Stimulated activated CD8-positive, alpha-beta memory T cell treated with anti-CD3 and anti-CD28 coated beads, Interleukin-2, amount 100 ng/mL, for 48 hours (primary cell): ENCODE measurements at places on chromosomes 7 and 10.

DNA sequence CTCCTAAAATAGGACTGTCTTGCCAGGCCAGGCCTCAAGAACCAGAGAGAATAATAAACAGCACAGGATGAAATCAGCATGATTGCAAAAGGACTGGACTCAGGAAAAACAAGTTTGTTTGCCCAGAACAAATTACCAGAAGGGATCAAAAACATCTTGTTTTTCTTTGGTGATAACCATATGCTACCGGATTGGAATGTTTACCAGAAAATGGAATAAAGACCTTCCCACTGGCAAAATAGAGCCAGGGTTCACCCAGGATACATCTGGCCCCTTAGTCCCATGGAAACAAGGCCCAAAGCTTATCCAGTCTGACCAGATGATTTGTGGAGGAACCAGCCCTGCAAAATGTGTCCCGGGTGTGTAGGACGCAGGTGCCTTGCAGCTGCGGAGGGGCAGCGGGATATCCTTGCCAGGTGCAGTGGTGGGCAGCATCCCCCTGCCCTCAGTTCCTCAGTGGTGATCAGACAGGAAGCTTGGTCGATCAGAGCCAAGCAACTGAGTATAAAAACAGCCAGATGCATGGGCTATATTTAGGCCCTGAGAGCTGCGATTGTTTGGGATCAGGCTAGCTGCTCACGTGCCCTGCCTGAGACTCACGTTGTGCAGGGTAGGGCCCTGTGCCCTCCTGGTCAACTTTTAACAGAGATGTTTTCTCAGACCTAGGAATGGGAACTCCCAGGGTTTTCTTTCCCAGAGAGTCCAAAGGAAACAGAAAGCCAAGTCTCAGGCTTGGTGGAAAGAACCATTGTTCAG is 4.6 kb upstream of the ZNF22 start:
- no peak for DNase-seq

DNA sequence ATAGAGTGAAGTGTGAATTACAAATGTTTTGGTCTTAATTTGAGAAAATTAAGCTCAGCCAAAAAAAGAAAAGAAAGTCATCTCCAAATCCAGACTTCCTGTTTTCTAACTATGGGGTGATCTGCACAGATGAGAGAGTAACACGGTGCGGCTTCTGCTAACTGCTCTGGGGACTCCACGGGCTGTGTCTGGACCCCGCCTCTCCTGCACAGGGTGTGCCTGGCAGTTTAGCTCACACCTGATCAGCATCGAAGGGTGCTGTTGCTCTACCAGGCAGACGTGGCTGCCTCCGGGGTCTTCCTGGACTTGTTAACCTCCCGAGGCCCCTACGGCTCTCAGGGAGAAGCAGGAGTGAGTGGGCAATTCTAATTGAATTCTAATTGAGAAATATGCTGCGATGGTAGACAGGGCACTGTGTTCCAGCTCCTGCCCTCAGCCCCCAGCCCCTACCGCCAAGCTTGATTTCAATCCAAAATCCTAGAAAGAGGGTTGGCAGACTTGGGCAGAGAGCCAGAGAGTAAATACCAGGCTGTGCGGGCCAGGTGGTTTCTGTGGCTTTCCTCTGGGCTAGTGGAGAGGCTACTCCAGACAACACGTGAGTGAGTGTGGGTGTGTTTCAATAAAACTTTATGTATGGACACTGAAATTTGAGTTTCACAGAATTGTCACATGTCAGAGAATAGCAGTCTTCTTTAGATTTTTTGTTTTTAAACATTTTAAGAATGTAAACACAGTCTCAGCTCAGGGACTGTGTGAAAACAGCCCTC is 13.4 kb downstream of the SHH start:
- no peak for DNase-seq

GRCh38 chr10:132494866-132495630 is 42.5 kb upstream of the INPP5A start:
- no peak for DNase-seq

DNA sequence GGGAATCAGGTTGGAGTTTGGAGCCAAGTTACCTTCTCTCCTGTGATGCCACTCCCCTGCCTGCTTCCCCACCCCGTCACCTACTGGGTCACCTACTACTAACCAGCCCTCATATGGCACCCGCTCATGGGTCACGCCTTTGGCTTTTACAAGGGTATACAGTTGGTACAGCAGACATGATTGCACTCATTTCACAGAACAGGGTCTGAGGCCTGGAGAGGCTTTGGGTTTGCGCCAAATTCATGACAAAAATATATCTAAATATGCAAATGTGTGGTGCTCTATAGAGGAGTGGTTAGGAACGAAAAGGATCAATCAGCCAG is 10.7 kb downstream of the CRYGN start:
- no peak for DNase-seq

DNA sequence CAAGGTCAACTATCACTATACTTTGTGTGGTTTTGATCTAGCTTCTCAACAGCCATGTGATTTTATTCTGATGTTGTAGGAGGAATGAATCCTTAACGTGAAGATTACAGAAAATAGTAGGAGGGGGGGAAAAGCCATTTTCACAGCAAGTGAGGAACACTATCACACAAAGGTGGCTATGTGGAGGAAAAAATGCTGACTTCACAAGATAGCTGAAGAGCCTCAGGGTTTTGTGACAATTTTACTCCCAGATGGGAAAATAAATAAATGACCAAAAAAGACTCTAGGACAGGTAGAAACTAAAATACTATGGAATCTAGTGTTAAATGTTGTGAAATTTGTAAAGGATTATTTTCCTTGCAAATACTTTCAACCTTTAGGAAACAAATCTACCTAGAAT is 281.0 kb downstream of the ADRA2A start:
- DNase-seq = no peak

DNA sequence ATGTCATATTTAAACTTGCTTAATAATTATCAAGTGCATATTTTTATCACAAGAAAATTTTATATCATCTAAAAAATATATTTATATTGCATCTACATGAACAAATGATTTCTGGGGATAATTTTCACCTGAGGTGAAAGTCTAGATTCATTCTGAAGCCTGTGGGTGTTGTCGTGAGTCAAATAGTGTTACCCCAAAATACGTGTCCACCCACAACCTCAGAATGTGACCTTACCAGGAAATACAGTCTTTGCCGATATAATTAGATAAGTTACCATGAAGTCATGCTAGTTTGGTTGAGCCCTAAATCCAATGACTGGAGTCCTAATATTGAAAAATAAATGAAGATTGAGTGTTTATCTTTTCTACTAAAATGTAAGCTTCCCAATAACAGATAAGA is 203.0 kb upstream of the MDFIC start:
- no peak for DNase-seq

- no peak for DNase-seq
Observed at GRCh38 chr7:151968357-151968756, 12.1 kb downstream of the GALNTL5 start.

DNA sequence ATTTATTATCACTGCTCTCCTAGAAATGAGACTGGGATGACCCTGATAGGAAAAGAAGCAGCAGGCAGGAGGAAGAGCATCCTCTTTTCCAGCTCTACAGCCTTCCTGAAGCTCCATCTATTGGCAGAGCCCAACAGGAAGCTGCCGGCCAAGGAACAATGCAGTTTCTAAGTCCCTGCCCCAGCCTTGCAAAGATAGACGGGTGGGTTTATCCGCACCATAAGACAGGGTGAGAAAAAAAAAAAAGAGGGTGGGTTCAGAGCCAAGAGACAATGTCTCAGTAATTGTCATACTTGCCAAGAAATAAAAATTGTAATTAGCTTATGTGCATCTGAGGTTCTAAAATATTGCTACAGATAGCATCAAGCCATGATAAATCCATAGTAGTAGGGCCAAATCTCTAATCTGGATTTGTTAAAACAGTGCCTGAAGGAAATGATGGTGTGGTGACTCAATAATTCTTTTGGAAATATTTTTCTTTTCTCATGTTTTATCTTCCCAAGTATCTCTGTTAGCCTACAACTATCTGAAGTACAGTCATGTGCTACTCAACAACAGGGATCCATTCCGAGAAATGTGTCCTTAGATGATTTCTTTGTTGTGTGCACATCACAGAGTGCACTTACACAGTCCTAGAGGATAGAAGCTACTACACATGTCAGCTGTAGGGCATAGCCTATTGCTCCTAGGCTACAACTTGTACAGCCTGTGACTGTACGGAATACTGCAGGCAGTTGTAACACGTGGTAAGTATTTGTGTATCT is 242.9 kb upstream of the CXCL12 start:
- no peak for DNase-seq

- no peak for DNase-seq
Observed at GRCh38 chr10:78540355-78541076, 506.9 kb downstream of the RPS24 start.

DNA sequence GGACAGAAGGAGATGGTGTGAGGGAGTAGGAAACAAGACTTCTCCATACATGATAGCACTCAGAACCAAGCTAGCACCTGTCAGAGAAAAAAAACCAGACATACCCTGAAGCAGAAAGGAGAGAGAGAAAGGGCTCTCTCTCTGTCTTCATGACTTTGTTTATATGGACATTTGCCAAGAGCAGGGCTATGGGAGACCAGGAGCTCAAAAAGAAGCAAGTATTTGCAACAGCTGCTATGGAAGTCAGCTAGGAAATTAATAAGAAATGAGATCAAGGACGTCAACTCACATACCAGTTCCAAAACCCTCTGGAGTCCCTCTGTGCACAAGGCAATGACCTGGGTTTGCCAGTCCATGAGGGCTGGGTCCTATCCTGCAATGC is 111.6 kb downstream of the SGMS1 start:
- DNase-seq = no peak

GRCh38 chr10:18195060-18195799 is 55.0 kb downstream of the CACNB2 start:
- DNase-seq = no peak

- DNase-seq = no peak
Observed at GRCh38 chr7:33142585-33142984, 13.2 kb downstream of the BBS9 start.

DNA sequence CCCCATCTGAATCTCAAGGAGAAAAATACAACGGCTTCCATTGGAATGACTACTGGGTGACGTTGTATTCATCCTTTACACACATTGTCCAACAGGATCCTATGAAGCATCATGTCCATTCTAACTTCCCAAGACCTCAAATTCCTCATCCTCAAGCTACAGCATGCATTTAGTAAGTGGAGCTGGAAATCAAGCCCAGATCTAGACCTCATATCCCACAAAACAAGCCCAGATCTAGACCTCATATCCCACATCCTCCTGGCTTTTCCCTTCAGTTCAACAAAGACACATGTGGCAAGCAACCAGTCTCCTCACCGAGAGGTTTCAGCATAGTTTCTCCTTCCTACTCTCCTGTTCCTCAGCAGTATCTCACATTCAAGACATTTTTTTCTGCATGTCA is 12.2 kb downstream of the IGF2BP3 start:
- DNase-seq = no peak
